ENCODE measurements at places on chromosomes 4 and X. TPM values are rescaled to one million over a fixed set of nuclear protein-coding genes. Genes with fewer than 3 reads are reported as not detected.

Gene MAOB
- 4.2 TPM for total RNA-seq

Gene ERCC6L
- 1.6 TPM for total RNA-seq

Gene TEX13A
- not detected for total RNA-seq

Gene NKAP
- total RNA-seq = 4.2 TPM

Gene CABS1
- not detected for total RNA-seq

Gene NALF2
- not detected for total RNA-seq

Gene DUSP9
- not detected for total RNA-seq

Gene CXXC4
- total RNA-seq = not detected

Gene NPNT
- not detected for total RNA-seq

Gene PRKG2
- 0.36 TPM for total RNA-seq

Gene BBS12
- 7.9 TPM for total RNA-seq

Gene KLHL34
- not detected for total RNA-seq

Gene GLRA3
- total RNA-seq = not detected

Gene LDOC1
- 15.2 TPM for total RNA-seq

Gene ZNF330
- total RNA-seq = 26.0 TPM

Gene MAGEA8
- not detected for total RNA-seq
